Daoy (cell line): ENCODE measurements at places on chromosomes 6 and 20.
A peak's percentile ranks its signal among the peaks of the same experiment; 100 is the strongest.

- no peak for DNase-seq
Observed at GRCh38 chr6:65229825-65230224, 477.2 kb downstream of the EYS start.

DNA sequence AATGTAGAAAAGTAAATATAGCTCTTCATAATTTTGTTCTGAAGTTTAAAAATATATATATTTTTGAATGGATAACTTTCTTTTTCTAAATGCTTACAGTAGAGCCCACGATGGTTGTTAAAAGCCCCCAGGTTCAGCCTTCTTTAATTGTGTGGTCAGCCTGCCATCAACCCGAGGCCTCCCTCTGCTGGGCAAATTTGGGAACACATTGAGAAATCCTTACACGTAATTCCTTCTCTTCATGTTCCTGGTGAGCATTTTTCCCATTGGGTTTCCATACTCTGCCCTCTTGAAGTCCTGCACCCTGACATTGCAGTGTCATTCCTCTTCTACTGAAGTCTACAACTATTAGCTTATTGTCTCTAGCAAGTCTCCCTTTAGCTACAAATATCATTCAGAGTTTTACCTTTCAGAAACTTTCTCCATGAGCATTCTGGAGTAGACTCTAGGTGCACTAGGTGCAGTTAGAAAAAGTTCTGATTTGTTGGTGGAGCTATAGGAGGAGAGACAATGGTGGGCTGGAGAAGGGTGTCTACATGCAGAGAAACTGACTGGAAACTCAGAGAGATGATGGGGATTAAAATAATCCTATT lies 40.6 kb downstream of the TRIM38 start:
- DNase-seq: peak; percentile 58

GRCh38 chr6:5707281-5708045 lies 299.3 kb downstream of the NRN1 start:
- no peak for DNase-seq

GRCh38 chr20:20457392-20458126 lies 89.7 kb downstream of the INSM1 start:
- DNase-seq: peak; percentile 75

- DNase-seq: no peak
Observed at GRCh38 chr6:137254966-137255365, 35.8 kb upstream of the IFNGR1 start.

DNA sequence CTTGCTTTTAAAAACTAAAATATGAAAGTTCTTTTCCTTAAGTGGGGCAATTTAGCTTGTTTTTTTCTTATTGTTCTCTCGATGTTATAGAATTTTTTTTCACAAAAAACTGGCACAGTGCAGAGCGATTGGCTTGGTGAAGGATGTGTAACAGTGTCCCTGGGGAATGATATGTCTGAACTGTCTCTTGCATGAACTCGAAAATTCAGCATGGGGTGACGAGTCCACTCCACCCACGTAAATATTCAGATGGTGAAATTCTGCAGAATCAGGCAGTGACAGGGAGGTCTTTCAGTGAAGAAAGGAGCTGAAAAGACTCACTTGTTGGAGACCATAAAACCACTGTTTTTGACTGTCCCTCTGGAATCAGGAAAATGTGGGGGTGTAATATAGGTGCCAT lies 505.3 kb downstream of the MMUT start:
- no peak for DNase-seq

DNA sequence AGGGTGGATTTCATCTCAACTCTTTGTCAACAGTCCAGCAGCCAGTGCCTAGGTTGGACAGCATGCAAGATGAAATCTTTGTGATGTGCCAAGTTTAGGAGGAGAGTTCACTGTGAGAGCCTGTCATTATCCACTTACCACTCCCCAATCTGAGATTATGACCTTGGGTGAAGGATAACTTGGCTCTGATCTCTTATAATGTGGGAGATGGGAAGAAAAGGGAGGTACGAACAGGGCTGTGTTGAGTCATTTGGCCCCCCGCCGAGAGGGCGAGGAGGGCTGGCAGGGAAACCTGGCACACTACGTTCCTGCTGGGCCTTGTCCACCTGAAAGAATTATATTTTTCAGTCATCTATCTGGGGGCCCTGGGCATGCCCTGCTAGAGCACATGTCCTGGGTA lies 35.8 kb downstream of the LAMA4 start:
- DNase-seq: peak; percentile 91

GRCh38 chr6:46056906-46057529 lies 41.4 kb upstream of the CLIC5 start:
- no peak for DNase-seq

DNA sequence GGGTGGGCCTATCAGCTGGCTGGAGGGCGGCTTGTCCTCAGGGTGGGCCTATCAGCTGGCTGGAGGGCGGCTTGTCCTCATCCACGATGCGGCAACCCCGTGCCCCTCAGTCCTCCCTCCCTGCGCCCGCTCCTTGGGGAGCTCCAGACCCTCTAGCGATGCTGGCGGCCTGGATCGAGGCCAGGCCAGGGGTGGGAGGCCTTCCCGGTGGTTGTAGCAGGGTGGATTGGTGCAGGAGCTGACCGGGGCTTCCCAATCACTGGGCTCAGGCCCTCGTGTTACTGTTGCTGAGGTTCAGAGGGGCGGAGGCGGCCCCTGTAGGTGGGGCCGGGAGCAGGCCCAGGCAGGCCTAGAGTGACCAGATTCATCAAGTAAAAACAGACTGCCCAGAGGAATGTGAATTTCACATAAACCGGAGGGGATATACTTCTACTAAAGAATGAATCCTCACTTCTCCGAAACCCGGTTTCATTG lies 8.8 kb downstream of the SLC17A9 start:
- no peak for DNase-seq

- DNase-seq: peak; percentile 30
Observed at GRCh38 chr6:141610741-141611140, 522.0 kb upstream of the GJE1 start.

DNA sequence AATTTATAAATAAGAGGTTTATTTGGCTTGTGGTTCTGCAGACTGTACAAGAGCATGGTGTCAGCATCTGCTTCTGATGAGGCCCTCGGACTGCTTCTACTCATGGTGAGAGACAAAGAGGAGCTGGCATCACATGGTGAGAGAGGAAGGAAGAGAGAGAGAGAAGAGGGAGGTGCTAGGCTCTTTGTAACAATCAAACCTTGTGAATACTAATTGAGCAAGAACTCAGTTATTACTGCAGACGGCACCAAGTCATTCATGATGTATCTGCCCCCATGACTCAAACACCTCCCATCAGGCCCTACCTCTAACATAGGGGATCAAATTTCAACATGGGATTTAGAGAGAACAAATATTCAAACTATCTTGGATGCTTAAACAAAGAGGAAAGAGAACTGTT lies 6.3 kb upstream of the SIRPG start:
- DNase-seq: no peak

DNA sequence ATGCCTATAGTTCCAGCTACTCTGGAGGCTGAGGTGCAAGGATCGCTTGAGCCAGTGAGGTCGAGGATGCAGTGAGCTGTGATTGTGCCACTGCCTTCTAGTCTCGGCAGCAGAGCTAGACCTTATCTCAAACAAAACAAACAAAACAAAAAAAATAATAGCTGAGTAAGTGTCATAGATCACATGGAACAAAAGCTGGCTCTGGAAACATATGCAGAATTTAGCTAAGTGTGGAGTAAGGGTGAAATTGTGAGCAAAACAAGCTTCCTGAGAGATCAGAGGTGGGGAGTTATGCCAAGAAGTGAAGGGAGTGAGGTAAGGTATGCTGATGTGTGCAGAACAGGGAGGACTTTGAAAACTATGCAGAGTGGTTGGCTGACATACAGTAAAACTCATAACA lies 18.7 kb downstream of the SGK1 start:
- DNase-seq: peak; percentile 66

GRCh38 chr20:5492937-5493336 lies 176.2 kb upstream of the PROKR2 start:
- no peak for DNase-seq

DNA sequence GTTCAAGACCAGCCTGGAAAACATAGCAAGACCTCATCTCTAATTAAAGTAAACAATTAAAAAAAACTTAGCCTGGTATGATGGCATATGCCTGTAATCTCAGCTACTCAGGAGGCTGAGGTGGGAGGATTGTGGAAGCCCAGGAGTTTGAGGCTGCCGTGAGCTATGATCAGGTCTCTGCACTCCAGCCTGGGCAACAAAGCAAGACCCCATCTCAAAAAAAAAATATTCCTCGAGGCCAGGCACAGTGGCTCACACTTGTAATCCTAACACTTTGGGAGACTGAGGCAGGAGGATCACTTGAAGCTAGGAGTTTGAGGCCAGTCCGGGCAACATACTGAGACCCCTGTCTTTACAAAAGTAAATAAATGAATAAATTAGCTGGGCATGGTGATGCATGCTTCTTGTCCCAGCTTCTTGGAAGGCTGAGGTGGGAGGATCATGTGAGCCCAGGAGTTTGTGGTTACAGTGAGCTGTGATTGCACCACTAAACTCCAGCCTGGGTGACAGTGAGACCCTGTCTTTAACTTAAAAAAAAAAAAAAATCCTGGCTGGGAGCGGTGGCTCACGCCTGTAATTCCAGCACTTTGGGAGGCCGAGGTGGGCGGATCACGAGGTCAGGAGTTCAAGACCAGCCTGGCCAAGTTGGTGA lies 9.3 kb upstream of the C2 start:
- DNase-seq: no peak

DNA sequence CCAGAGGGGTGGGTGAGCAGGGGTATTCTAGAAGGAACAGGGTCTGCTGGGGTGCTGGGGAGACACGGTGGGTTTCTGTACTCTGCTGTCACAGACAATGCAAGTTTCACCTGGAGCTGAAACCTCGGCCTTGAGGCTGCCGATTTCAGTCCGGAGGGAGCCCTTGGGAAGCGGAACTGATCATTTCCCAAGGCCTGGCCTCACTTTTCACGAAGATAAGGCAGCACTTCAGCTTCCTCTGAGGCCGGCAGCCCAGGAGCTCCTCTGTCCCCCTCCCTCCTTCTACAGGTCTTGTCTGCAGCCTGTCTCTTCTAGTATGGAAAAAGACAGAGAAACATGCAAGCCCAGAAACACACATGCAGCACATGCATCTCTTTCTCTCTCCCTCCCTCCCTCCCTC lies 242.1 kb downstream of the CDC5L start:
- DNase-seq: no peak

GRCh38 chr20:49009899-49010631 lies 36.0 kb upstream of the CSE1L start:
- DNase-seq: no peak

- no peak for DNase-seq
Observed at GRCh38 chr6:97765461-97765860, 482.4 kb upstream of the MMS22L start.

DNA sequence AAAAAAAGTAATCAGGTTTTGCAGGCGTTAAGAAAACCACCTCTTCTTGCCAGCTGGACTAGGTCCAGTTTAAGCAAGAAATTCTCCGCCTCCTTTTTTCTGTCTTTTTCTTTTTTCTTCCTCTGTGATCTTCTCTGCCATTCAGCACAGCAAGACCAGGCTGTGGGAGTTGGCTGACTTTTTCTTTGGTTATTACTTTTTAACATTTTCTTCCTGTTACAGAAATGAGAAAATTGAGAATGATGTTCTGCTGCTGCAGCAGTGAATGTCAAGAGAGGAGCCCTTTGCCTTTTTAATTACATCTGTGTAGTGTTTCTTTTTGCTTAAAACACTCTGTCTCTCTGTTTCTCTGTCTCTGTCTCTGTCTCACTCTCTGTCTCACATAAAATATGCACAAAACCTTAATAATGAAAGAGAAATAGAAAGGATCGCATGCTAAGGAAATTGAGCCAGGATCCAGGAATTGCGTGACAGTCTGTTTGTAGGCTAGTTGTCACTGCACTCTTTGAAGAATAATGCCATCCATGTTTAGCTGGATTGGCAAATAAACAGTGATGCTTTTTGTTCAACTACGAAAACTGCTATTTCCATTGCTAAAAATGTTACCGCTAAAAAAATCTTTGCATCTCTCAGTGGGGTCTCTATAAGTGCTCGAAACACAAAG lies 103.2 kb upstream of the SUPT3H start:
- no peak for DNase-seq

GRCh38 chr6:3911614-3912336 lies 62.6 kb downstream of the FAM50B start:
- peak; percentile 96 for DNase-seq

DNA sequence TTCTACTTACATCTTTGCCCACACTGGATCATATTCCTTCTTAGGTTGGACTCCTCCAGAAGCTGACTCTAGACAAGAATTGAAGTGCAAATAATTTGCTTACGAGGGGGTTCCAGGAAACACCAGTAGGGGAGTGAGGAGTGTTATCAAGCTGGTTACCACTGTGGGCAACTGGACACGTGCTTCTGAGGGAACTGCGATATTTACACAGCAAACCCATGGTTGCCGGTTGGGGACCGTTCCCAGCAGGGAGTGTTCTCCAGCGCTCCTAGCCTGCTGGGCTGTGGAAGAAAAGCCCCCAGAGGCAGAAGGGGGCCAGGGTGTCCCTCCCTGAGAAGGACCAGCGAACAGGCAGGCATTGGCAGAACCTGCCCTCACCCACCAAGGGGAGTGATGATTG lies 21.7 kb downstream of the MDFI start:
- DNase-seq: no peak

- no peak for DNase-seq
Observed at GRCh38 chr20:58693226-58694006, 816 bp downstream of the NPEPL1 start.

GRCh38 chr6:28371706-28372451 lies 22.1 kb downstream of the ZKSCAN3 start:
- DNase-seq: no peak

DNA sequence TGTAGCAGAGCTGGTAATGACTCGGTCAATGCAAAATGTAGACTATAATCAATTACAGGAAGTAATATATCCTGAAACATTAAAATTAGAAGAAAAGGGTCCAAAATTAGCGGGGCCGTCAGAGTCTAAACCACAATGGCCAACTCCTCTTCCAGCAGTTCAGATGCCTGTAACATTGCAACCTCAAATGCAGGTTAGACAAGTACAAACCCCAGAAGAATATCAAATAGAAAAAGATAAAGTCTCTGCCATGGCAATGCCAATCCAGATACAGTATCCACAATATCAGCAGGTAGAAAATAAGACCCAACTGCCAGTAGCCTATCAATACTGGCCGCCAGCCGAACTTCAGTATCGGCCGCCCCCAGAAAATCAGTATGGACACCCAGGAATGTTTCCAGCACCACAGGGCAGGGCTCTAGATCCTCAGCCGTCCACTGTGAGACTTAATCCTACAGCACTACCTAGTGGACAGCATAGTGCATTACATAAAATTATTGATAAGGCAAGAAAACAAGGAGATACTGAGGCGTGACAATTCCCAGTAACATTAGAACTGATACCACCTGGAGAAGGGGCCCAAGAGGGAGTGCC lies 158.4 kb downstream of the GPX5 start:
- DNase-seq: peak; percentile 71

GRCh38 chr20:38604873-38605303 lies 3.3 kb downstream of the ARHGAP40 start:
- DNase-seq: peak; percentile 37
